ENCODE measurements at places on chromosomes 4 and X.

GRCh38 chr4:2798399-2799223, 5.7 kb downstream of the SH3BP2 start:
- no peaks in the 10 kb centered on the region for H3K4me1 ChIP-seq
- H3K4me3 ChIP-seq: no peak overlapping the region
- no peaks in the 10 kb centered on the region for H3K36me3 ChIP-seq
- DNase-seq: peak; percentile 74
- no peaks in the 10 kb centered on the region for H3K27me3 ChIP-seq

- no peak overlapping the region for H3K4me3 ChIP-seq
- no peak overlapping the region for H3K27ac ChIP-seq
- H3K4me1 ChIP-seq: no peaks in the 10 kb centered on the region
- no peak for DNase-seq
- H3K36me3 ChIP-seq: no peaks in the 10 kb centered on the region
- H3K27me3 ChIP-seq: no peaks in the 10 kb centered on the region
Measured at GRCh38 chrX:130186651-130187050, 14.9 kb downstream of the RAB33A start.

- no peaks in the 10 kb centered on the region for H3K36me3 ChIP-seq
- DNase-seq: no peak
- no peaks in the 10 kb centered on the region for H3K4me1 ChIP-seq
- no peak overlapping the region for H3K4me3 ChIP-seq
Measured at GRCh38 chrX:54194982-54195588, 12.0 kb upstream of the FAM120C start.

DNA sequence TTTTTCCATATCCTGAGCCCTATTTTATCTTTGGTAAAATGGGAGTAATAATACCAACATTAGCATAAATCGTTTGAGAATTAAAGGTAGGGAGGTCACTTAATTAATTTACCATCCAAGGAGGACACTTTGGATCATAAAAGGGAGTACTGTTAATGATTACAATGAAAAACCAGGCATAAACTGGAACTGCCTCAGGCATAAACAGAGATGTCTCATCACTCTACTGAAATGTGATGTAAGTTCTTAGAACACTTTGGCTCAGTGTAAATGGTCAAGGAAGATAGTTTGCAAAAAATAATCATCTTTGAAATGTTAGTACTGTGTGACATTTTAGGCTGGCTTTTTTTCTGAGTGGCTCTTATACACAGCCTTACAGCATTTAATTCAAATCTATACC, 268.7 kb downstream of the SLC39A8 start:
- no peaks in the 10 kb centered on the region for H3K4me1 ChIP-seq
- no peak overlapping the region for H3K4me3 ChIP-seq
- no peaks in the 10 kb centered on the region for H3K36me3 ChIP-seq
- DNase-seq: no peak
- H3K27ac ChIP-seq: no peak overlapping the region

GRCh38 chr4:86919561-86920223, 15.1 kb upstream of the AFF1 start:
- no peak overlapping the region for H3K27ac ChIP-seq
- H3K4me1 ChIP-seq: no peaks in the 10 kb centered on the region
- no peaks in the 10 kb centered on the region for H3K27me3 ChIP-seq
- H3K36me3 ChIP-seq: peaks cover 4% of the 10 kb centered on the region
- no peak overlapping the region for H3K4me3 ChIP-seq

GRCh38 chr4:38151873-38152272, 191.7 kb downstream of the PTTG2 start:
- H3K36me3 ChIP-seq: no peaks in the 10 kb centered on the region
- H3K4me1 ChIP-seq: peaks cover 23% of the 10 kb centered on the region
- no peak for DNase-seq
- H3K27me3 ChIP-seq: no peaks in the 10 kb centered on the region
- no peak overlapping the region for H3K27ac ChIP-seq
- no peak overlapping the region for H3K4me3 ChIP-seq

GRCh38 chrX:11257711-11258110, 35.5 kb upstream of the AMELX start:
- H3K27ac ChIP-seq: no peak overlapping the region
- H3K4me3 ChIP-seq: no peak overlapping the region
- no peak for DNase-seq
- no peaks in the 10 kb centered on the region for H3K36me3 ChIP-seq

DNA sequence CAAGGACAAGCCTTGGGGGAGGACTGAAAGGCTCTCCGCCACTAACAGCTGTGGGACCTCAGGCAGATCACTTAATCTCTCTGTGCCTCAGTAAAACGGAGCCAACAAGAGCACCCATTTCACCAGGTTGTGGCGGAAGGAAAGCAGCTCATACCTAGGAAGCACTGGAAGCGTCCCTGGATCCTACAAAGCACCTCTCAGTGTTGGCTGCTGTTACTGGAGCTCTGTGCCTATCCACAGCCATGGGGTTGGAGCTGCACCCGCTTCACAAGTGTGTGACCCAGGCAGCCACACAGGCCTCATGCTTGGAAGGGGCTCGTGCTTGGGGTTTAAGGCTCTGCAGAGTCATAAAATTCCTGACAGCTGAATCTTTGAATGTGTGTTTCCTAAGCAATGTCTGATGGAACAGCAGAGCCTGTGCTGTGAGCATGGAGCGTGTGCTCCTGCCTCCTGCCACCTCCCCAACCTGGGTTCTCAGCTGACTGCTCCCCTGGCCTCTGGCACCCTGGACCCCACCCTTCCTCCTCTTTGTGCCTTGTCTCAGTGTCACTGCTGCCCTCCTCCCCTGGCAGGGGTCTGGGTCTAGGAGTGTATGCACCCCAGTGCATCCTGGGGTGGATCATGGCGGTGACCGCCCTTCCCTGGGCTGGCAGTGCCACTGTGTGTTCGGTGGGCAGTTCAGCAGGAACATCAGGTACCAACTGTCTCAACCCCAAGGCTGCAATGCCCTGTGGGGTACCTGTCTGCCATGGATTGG, 14.4 kb upstream of the MAN2B2 start:
- H3K4me3 ChIP-seq: no peak overlapping the region
- H3K27me3 ChIP-seq: peaks cover 84% of the 10 kb centered on the region
- DNase-seq: no peak
- no peaks in the 10 kb centered on the region for H3K36me3 ChIP-seq

- H3K4me3 ChIP-seq: no peak overlapping the region
- H3K27me3 ChIP-seq: no peaks in the 10 kb centered on the region
- H3K36me3 ChIP-seq: no peaks in the 10 kb centered on the region
Measured at GRCh38 chr4:137090951-137091350, 441.3 kb downstream of the PCDH18 start.

DNA sequence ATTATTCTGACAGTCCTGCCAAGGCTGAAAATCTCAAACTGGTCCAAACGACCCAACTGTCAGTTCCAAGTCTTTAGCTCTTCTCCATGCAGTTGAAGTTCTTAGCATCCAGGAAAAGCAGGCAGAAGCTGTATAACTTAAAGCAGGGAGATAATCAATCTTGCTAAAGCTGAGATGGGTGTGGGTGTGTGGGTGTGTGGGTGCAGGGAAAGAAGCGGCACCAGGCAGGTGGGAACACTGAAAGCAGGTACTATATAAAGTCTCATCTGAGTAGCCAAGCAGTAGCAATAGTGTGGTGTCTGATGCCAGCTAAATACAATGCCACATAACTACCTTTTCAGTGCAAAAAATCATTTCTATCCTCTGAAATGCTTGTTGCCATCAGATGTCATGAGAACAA, 69.7 kb upstream of the EGFL6 start:
- H3K4me3 ChIP-seq: no peak overlapping the region
- no peaks in the 10 kb centered on the region for H3K27me3 ChIP-seq
- no peaks in the 10 kb centered on the region for H3K36me3 ChIP-seq
- no peaks in the 10 kb centered on the region for H3K4me1 ChIP-seq
- no peak overlapping the region for H3K27ac ChIP-seq
- no peak for DNase-seq

GRCh38 chr4:119025916-119026661, 109.5 kb upstream of the MYOZ2 start:
- DNase-seq: peak; percentile 78
- no peaks in the 10 kb centered on the region for H3K4me1 ChIP-seq
- no peaks in the 10 kb centered on the region for H3K27me3 ChIP-seq
- peak overlapping the region; percentile 91 for H3K27ac ChIP-seq
- H3K4me3 ChIP-seq: peak overlapping the region; percentile 55
